Activated CD4-positive, alpha-beta memory T cell treated with anti-CD3 and anti-CD28 coated beads, Interleukin-2, amount 10 ng/mL, durations not matched to agents 7 days and 5 days (primary cell): ENCODE measurements at places on chromosomes 7 and 10. TPM values are rescaled to one million over a fixed set of nuclear protein-coding genes. Genes with fewer than 3 reads are reported as not detected.

- no peaks in the 10 kb centered on the region for H3K27me3 ChIP-seq
- H3K36me3 ChIP-seq, result no peaks in the 10 kb centered on the region
- H3K27ac ChIP-seq, result no peak overlapping the region
- DNase-seq, result no peak
Observed at GRCh38 chr7:154783281-154783909, 219.5 kb downstream of the PAXIP1 start.

GRCh38 chr7:24793982-24794648 is 36.9 kb upstream of the GSDME start:
- no peaks in the 10 kb centered on the region for H3K27me3 ChIP-seq
- H3K4me3 ChIP-seq, result no peak overlapping the region
- DNase-seq, result no peak
- H3K4me1 ChIP-seq, result peaks cover 19% of the 10 kb centered on the region

- H3K4me1 ChIP-seq, result no peaks in the 10 kb centered on the region
- DNase-seq, result no peak
- no peaks in the 10 kb centered on the region for H3K36me3 ChIP-seq
- H3K27me3 ChIP-seq, result no peaks in the 10 kb centered on the region
- no peak overlapping the region for H3K27ac ChIP-seq
Observed at GRCh38 chr10:116096526-116096925, 176.5 kb downstream of the GFRA1 start.

GRCh38 chr7:138916731-138917130 is 64.5 kb downstream of the KIAA1549 start:
- H3K4me3 ChIP-seq, result no peak overlapping the region
- no peak for DNase-seq
- no peak overlapping the region for H3K27ac ChIP-seq

DNA sequence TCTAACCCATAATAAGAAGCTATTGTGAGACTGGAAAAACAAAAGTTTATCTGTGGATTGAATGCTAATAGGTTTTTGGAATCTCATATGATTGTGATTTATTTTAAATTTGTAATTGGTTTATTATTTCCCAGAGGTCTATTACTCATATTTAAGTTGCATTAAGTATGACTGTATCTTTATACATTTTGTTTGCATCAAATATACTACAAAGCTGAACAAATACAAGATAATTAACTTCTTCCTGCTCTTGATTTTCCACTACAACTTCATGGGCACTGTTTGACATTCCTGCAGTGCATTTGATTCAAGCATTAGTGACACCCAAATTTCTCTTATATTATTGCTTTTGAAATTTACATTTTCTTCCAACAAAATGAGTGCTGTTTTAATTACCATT is 303.8 kb upstream of the LRRTM3 start:
- no peak for DNase-seq
- H3K27ac ChIP-seq, result no peak overlapping the region
- H3K4me1 ChIP-seq, result no peaks in the 10 kb centered on the region
- no peaks in the 10 kb centered on the region for H3K36me3 ChIP-seq
- H3K4me3 ChIP-seq, result no peak overlapping the region
- no peaks in the 10 kb centered on the region for H3K27me3 ChIP-seq

DNA sequence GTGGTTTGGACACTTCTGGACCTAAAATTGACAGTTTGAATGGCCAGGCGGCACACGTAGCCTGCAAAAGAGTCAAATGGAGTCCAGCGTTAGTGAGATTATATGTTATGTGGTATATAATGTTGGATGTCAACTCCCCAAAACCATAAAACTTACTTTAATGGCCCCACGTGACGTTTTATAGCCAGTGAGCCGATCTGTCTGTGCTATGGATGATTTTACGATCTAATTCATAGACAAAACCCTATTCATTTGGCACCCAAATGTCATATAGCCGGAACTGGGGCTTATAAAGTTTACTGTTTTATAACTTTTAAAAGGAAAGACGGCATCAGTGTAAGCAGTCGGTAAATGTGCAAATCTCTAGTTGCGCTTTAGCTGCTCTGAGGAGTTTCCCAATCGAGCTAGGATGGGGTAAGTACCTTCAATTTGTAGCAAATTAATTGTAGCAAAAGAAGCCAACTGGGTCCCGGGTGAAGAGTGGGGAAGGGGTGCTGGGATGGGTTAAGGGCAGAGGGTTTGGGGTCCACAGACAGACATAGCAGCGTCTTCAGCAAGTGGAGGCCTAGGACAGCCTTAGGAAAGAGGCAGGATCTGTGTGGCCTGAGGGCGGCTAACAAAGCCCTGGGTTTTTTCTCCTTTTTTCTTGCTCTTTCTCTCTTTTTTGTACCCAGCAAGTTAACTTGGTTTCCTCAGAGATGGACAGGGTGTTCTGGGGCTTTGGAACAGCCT is 3.2 kb downstream of the HOXA5 start:
- no peak overlapping the region for H3K4me3 ChIP-seq
- H3K36me3 ChIP-seq, result no peaks in the 10 kb centered on the region
- H3K27ac ChIP-seq, result no peak overlapping the region
- H3K27me3 ChIP-seq, result peaks cover 30% of the 10 kb centered on the region
- DNase-seq, result no peak

DNA sequence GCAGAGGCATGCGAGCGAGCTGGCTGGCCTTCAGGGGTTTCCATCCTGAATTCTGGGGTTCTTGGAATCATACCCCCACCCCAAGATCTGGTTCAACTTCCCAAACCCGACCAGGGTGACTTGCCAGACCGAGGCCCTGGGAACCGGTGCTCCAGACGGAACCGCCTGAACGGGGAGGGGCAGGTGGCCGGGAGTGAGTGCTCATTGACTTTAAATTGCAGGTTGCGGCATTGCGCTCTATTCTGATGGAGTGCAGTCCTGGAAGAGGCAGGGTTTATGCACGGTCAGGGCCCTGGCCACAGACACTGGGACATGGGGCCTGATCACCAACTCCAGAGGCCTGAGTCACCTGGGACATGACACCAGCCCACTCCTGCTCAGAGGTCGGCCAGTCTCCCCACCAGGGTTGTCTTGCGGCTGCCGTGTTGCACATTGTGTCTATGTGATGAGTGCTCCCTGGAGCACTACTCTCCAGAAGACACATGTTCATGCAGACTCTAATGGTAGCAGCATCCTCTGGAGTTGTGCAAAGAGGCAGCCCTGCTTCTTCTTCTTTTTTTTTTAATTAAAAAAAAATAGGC is 5.8 kb upstream of the DDIT4 start:
- H3K27me3 ChIP-seq, result no peaks in the 10 kb centered on the region
- DNase-seq, result no peak
- no peak overlapping the region for H3K4me3 ChIP-seq

DNA sequence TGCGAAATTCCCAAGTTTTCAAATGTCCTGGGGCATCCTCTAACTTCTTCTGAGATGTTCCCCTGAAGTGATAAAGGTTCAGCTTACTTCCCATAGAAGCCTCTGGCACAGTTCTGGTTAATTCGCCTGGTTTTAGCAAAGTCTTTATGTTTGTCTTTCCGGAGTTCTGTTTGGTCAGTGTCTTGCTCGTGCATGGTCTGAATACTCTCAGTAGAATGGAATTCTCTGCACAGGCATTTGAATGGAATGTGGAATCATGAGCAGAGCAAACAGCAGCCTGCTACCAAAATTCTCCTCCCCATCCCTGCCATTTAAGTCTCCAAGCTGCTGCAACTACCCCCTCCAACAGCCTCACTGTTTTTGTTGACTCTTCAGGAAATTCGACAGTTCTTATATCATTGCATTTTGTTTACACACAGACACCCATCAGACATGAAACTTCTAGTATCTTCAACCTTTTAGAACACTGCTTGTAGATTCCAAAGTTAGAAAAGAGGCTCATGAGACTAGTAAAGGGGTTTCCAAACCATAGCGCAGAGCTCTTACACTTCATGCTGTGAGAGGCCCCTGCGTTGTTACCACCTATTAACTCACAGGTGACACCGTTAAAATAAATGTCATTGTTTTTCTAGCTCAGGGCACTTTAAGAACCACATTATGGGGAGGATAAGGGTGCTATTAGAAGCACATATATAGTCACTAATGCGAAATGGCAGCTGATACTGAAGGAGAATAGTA is 129.7 kb downstream of the PLCE1 start:
- H3K27me3 ChIP-seq, result peaks cover 2% of the 10 kb centered on the region
- DNase-seq, result no peak
- H3K4me3 ChIP-seq, result no peak overlapping the region
- no peaks in the 10 kb centered on the region for H3K4me1 ChIP-seq
- no peak overlapping the region for H3K27ac ChIP-seq

DNA sequence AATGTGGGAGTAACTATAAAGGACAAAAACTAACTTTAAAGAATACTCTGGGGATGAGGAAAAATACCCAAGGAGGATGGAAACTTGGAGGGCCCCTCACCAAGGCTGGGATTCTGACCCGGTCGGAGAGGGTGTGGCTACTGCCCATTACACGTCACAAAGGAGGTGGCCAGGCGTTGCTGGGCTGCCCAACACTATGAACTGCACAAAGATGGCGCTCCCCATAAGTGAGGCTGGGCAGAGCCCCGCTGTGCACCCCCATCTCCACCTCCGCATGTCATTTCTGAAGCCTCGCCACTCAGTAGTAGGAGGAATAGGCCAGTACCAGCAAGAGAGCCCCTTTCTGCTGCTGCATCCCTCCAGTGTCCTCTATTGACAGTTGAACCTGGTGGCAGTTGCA is 290.1 kb upstream of the ZNF32 start:
- no peaks in the 10 kb centered on the region for H3K36me3 ChIP-seq
- H3K27ac ChIP-seq, result no peak overlapping the region
- H3K4me1 ChIP-seq, result no peaks in the 10 kb centered on the region

DNA sequence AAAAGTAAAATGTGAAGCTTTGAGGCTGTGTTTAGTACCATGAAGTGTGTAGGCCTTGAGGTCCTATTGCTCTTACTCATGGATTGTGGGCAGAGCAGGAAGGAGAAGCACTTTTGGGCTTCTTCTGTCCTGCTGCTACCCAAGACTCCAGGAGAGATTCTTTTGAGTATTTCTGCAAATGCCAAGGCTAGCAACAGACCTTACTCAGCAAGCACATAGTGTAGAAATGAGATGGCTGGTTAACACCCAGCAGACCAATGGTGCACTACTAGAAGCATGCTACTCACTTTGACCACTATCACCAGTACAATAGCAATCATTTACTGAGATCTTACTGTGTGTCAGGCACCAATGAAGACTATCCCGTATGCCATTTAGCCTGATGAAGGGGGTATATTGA is 3.2 kb downstream of the PLPP4 start:
- H3K27me3 ChIP-seq, result peaks cover 26% of the 10 kb centered on the region
- H3K4me3 ChIP-seq, result no peak overlapping the region
- H3K36me3 ChIP-seq, result no peaks in the 10 kb centered on the region
- DNase-seq, result no peak

The OR2A1 gene
- 0.05 TPM for total RNA-seq

The FRAT2 gene
- 11.5 TPM for total RNA-seq

The MSMB gene
- total RNA-seq, result not detected

The UNCX gene
- not detected for total RNA-seq

The GIMAP2 gene
- total RNA-seq, result 113 TPM

The SAP25 gene
- 29.1 TPM for total RNA-seq
